ENCODE measurements at places on chromosomes 5 and 9. TPM values are rescaled to one million over a fixed set of nuclear protein-coding genes. Genes with fewer than 3 reads are reported as not detected.

FREM1 gene
- total RNA-seq = 27.7 TPM

SLC46A2 gene
- total RNA-seq = not detected

DNA sequence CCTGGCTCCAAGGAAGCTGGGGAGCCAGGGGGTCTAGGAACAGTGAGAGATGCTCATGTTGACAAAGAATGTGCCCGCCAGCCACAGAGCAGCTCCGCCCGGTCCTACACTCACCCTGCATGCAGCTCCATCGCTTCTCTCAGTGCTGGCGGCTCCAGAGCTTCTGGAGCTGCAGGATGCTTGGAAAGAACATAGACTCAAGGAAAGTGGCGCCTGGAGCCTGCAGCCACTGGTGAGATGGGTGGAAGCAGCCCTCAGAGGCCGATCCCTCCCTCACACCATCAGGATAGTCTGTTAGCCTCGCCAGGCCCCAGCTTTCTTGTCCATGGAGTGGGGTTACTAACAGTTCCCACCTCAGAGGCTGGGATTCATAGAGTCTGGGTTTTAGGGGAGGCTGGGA, 26.4 kb upstream of the SLC6A19 start:
- no peak overlapping the region for H3K27ac ChIP-seq
- H3K4me1 ChIP-seq = peaks cover 3% of the 10 kb centered on the region
- no peak overlapping the region for H3K4me3 ChIP-seq
- H3K27me3 ChIP-seq = no peaks in the 10 kb centered on the region

- peaks cover 32% of the 10 kb centered on the region for H3K27me3 ChIP-seq
- no peak overlapping the region for H3K4me3 ChIP-seq
- DNase-seq = no peak
- H3K27ac ChIP-seq = no peak overlapping the region
- peaks cover 12% of the 10 kb centered on the region for H3K4me1 ChIP-seq
- no peaks in the 10 kb centered on the region for H3K36me3 ChIP-seq
These were observed 1.3 kb upstream of the TMEM210 start for GRCh38 chr9:137172901-137173795.

DNA sequence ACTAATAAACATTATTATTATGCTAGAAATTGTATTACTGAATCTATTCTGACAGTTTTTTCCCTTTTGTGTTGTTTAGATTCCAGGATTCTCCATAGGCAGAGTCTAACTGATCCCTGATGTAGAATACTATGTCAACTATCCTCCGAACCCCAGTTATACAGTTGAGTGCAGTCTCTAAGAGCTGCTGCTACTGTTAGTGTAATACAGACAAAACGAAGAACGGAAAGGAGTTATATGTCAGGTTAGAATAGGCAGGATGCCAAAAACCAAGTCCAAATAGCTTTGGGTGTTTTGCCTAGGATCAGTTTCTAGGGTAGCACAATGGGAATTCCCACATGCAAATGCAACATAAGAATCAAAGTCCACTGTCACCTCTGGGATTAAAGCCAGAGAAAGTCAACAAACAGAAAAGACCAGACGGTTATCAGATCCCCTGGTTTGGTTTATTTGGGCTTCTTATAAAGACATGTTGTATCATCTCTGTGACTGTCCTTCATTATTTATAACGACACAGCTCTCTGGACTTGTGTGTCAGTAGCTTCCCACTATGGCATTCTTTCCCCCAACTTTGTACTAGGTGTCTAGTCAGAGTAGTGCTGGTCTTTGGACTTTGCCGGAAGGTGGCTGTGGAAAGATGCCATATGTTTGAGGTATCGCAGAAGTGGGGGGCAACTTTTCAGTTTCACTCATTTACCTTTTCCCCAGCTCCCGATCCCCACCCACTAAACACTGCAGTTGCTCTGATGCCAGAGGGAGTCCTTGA, 14.9 kb upstream of the TMEM38B start:
- no peaks in the 10 kb centered on the region for H3K36me3 ChIP-seq
- H3K4me1 ChIP-seq = no peaks in the 10 kb centered on the region
- DNase-seq = no peak
- H3K4me3 ChIP-seq = no peak overlapping the region

GRCh38 chr9:97593960-97594359, 39.2 kb downstream of the TSTD2 start:
- no peak for DNase-seq
- no peaks in the 10 kb centered on the region for H3K27me3 ChIP-seq
- H3K4me3 ChIP-seq = no peak overlapping the region
- H3K4me1 ChIP-seq = no peaks in the 10 kb centered on the region
- no peaks in the 10 kb centered on the region for H3K36me3 ChIP-seq

DNA sequence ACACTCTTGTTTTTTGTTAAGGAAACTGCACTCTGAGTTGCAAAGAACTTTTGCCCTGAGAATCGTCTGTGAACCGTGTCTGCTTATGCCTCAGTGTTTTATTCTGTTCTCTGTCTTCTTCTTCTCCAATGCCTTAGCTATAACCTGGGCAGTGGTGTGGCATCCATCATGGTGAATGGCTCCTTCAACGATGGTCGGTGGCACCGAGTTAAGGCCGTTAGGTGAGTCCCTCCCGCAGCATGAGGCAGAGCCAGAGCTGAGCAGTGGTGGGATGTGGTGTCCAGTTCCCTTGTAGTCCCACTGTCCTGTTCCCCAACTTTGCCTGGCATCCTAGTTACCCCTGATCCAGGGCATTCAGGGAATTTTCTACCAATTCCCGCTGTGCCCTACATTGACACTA, 98.3 kb downstream of the LIFR start:
- H3K27ac ChIP-seq = no peak overlapping the region
- no peak for DNase-seq
- H3K36me3 ChIP-seq = no peaks in the 10 kb centered on the region
- H3K4me3 ChIP-seq = no peak overlapping the region

Measured in hepatocyte (in vitro differentiated cells).